ENCODE measurements at places on chromosomes 3 and 15. TPM values are rescaled to one million over a fixed set of nuclear protein-coding genes. Genes with fewer than 3 reads are reported as not detected.

GRCh38 chr15:38482572-38482971 is 28.6 kb downstream of the FAM98B start:
- no peak for DNase-seq

- DNase-seq, result no peak
These were observed 346.4 kb upstream of the DPPA4 start for GRCh38 chr3:109683746-109684145.

- DNase-seq, result no peak
These were observed 251.9 kb downstream of the CDIN1 start for GRCh38 chr15:36831125-36831903.

GRCh38 chr3:157807280-157807679 is 298.9 kb downstream of the SHOX2 start:
- no peak for DNase-seq

- DNase-seq, result no peak
These were observed 24.7 kb upstream of the DYNC1LI1 start for GRCh38 chr3:32595323-32595722.

Gene GOLGA6A
- not detected for polyA plus RNA-seq

Gene RASGRF1
- 0.07 TPM for polyA plus RNA-seq

Data from left renal pelvis (tissue), 4 donors.